Activated gamma-delta T cell treated with Interleukin-2 at 50 U/mL for 16 hours (primary cell): ENCODE measurements at places on chromosomes 3 and 15.
A peak's percentile ranks its signal among the peaks of the same experiment; 100 is the strongest.

GRCh38 chr15:89556413-89557262 lies 18.6 kb upstream of the TICRR start:
- DNase-seq: peak; percentile 49

- no peak for DNase-seq
These were observed 1161.0 kb downstream of the ROBO1 start for GRCh38 chr3:78606756-78607155.

DNA sequence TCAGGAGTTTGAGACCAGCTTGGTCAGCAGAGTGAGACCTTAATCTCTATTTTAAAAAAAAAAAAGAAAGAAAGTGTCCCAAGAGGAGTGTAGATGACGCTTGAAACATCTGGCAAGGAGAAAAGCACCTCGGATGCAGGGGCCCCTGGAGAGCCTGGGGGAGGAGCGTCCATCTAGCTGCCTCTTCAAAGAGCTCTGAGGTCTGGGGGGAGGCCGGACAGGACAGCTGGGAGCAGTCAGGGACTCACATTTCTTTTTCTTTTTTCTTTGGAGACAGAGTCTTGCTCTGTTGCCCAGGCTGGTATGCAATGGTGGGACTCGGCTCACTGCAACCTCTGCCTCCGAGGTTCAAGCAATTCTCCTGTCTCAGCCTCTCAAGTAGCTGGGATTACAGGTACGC lies 3.3 kb upstream of the IDH2 start:
- no peak for DNase-seq

GRCh38 chr3:36871379-36872126 lies 73.3 kb downstream of the TRANK1 start:
- no peak for DNase-seq

DNA sequence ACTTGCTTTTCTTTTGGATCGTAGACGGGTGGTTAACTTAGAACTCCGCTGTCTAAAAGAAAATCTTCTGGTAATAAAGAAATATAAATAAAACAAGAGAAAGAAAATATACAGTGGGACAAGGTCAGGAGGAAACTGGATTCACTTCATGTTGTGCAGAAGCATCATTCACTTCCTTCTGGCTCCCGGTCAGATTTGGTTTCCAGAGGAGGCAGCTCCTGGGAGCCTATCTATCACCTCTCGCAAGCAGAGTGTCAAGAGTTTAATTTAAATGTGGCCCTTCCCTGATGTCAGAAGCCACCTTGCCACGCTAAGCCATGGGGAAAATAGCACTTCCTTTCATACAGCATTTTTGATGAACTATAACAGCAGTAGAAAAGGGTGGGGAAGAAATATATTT lies 139.1 kb downstream of the NSMCE3 start:
- no peak for DNase-seq

- DNase-seq: no peak
These were observed 14.7 kb downstream of the PAK2 start for GRCh38 chr3:196754091-196754981.

- no peak for DNase-seq
These were observed 131.6 kb downstream of the NLGN1 start for GRCh38 chr3:173529062-173529711.

- DNase-seq: no peak
These were observed 17.7 kb downstream of the EEFSEC start for GRCh38 chr3:128170866-128171516.

DNA sequence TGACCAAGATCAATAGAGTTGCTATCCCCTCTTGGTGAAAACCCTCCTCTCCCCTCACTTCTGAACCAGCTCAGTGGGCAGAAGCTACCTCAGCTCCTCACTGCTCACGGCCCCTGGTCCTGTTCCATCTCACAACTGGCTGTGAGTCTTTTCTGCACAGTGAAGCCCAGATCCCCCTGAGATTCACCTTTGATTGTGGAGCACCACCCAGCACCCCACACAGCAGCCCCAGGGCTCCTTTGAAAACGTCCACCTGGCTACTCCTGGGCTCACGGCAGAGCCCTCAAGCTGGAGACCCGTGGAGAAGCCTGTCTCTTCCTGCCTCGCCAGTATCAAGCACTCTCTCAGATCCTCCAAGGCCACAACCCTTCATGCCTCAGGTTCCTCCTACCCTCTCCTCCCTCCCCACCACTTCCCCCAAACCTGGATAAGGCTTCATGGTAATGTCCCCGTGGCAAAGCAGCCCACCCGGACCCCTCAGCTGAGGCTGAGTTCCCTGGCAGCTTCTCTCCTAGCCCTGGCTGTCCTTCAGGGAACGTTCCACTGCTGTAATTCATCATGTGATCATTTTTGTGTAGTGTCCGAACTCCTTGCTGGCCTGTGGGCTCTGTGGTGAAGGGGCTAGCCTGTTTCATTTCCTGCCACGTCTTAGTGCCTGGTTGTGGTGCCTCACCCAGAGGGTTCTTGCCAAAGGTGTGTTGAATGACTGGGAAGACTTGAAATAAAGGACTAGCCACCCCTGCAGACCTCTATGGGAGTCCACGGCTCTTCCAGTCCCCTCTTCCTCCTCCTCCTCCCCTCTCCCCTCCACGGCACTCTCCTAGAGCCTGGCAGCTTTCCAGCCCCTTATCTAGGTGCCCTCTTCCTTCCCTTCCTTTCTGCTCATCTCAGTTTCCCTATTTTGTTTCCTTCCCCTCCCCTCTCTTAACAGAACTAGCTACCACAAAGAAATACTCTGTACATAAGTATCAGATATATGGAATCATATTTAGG lies 44.5 kb downstream of the KY start:
- DNase-seq: no peak

- DNase-seq: no peak
These were observed 28.8 kb downstream of the KNG1 start for GRCh38 chr3:186746008-186746407.
